Lower lobe of right lung (tissue), 2 donors: ENCODE measurements at places on chromosomes 1 and 21.

DNA sequence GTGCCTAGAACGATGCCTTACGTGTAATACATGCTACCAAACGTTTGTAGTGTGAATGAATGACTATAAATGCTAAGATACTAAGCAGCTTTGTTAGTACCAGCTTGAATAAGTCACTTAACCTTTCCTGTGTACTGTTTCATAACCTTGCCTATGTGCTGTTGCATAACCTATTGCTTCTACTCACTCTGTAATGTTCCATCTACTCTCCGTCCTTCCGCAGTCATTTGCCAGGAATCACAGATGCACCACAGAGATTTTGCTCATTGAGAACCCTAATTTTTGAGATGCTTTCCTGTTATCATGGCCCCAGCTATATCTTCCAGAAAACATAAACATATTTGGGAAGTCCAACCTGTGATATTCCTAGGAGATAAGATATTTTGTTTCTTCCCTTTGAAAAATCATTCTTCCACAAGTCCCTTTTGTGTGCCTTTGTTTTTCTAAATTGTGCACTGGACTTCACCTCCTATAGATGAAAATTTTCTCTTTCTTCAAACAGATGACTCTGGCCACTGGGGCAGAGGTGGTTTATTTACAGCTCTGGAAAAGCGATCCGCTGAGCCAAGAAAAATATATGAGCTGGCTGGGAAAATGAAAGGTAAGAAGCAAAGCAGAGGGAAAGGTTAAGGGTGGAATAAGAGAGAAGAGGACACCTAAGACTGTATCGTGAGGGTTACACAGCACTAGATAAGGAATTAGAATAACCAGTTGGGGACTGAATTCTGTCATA, 44.8 kb downstream of the CHD1L start:
- DNase-seq, result no peak

GRCh38 chr21:41359286-41359685, 2.5 kb upstream of the MX2 start:
- DNase-seq, result no peak

GRCh38 chr1:219518168-219518906, 94.6 kb downstream of the ZC3H11B start:
- DNase-seq, result no peak

GRCh38 chr1:247175458-247175857, 3.6 kb upstream of the ZNF124 start:
- DNase-seq, result no peak

- DNase-seq, result no peak
These were observed 18.8 kb upstream of the UBXN10 start for GRCh38 chr1:20167126-20167525.

GRCh38 chr1:244047621-244048255, 3.3 kb upstream of the ZBTB18 start:
- peak; percentile 86 for DNase-seq

- no peak for DNase-seq
These were observed 33.4 kb downstream of the QSOX1 start for GRCh38 chr1:180188091-180188506.

DNA sequence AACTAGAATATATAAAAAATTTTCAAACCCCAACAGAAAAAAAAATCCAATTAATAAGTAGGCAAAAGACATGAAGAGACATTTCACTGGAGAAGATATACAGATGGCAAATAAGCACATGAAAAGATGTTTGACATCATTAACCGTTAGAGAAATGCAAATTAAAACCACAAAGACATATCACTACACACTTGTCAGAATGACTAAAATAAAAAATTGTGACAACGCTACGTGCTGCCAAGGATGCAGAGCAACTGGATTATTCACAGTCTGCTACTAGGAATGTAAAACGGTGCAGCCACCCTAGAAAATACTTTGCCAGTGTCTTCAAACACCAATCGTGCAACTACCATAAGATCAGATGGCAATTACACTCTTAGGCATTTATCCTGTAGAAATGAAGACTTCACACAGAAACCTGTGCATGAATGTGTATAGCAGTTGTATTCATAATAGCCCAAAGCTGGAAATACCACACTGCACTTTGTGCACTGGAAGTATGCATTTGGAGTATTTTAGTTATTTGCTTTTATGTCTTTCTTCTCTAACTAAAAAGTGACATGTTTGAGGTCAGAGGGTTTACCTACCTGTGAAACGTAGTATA, 75.3 kb upstream of the PALMD start:
- DNase-seq, result no peak

DNA sequence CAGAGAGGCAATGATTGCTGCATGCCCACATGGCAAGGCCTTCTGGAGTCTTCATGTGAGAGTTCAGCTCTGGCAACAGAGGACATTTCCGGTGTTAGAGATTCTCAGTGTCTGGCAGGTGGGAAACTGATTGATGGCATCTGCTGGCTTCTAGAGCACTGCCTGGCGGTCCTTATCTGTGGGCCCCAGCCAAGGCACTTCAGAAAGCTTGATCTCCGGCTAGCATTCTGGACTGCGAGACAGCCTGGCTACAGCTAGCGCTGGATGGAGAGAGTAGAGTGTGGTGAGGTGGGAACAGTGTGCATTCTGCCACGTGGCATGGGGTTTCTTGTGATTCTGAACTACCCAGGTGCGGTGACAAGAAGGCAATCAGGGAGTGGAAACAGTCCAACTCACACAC, 9.4 kb downstream of the ZNF678 start:
- DNase-seq, result no peak

GRCh38 chr1:39328586-39329121, 124.2 kb downstream of the MACF1 start:
- no peak for DNase-seq
